ENCODE measurements at places on chromosomes 6 and 20.

DNA sequence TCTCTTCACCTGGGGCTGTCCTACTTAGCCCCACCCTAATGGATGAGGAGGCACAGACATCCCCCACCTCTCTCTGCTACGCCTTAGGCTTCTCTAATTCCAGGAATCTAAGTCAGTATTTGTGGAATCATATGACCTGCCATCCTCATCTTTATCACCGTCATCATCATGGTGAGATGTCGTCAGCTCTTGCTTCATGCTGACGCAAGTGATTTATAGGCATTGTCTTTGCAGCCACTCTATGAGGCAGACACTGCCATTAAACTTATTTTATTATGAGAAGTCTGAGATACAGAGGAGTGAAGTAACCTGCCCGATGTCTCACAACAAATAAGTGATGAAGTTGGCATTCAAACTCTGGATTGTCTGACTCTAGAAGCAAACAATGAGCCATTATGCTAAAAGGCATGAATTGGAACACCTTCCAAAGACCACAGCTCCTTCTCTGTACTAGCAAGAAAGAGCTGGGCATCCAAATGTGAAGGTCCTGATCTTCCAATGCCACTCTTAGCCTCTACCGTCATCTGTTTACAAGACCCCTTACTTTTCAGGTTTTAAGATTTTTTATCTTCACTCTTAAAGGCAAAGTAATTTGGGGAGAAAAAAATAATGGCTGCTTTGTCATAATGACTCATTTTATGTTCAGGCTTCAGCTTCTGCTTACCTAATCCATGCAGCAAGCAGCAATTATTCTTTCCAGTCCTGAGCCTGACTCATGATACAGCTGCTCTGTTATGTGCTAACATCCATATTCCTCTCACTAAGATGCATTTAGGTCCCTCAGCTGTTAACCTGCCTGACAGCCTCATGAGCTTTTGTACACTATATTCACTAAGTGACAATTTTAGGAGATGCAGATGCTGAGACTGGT, 113.7 kb upstream of the BCLAF1 start:
- DNase-seq, result no peak

DNA sequence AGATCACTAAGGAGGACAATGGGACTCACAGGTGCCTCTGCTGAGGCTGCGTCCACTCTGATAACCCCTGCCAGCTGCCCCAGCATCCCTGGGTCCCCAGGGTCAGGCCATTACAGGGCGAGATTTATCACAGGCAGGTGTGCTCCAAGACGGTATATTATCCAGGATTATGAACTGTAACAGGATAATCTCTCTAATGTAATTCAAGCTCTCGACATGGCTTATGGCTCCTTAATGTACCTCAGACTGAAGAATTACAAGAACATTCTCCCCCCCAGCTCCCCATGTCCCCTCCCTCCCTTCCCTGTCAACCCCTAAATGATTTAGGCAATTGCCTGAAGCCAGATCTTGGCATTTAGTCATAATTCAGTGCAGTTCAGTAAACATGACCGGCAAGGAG, 86.8 kb downstream of the NCR2 start:
- DNase-seq, result no peak

GRCh38 chr6:42104095-42104803, 38.2 kb downstream of the C6orf132 start:
- DNase-seq, result peak; percentile 92

DNA sequence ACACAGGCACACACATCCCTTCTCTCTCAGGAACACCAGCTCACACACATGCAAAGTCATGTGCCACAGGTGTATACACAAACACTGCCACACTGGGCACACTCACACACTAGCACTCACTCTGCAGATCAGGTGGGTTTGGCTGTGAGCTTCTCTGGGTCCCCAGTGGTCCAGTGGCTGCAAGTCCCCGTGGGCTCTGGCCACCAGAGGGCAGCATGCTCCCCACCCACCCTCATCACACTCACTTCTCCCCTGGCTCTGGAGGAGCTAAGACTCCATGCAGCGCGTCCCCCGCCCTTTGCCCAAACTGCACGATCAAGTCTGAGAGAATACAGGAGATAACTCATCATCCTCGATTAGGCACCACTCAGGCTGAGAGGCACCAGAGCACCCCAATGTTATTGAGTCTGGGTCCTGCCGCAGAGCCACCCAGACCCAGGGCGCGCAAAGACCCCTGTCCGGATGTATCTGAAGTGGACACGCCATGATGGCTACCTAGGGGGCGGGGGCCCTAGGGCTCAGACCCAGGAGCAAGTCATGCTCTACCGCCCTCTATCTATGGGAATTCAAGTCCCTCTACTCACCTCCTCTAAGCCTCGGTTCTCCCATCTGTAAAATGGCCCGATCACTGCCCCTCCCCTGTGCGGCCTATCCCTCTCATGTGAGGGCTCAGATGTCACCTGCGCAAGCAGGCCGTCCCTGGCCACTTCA, 90.5 kb downstream of the GRM4 start:
- DNase-seq, result peak; percentile 81

GRCh38 chr6:40903456-40903855, 135.6 kb downstream of the UNC5CL start:
- DNase-seq, result no peak

DNA sequence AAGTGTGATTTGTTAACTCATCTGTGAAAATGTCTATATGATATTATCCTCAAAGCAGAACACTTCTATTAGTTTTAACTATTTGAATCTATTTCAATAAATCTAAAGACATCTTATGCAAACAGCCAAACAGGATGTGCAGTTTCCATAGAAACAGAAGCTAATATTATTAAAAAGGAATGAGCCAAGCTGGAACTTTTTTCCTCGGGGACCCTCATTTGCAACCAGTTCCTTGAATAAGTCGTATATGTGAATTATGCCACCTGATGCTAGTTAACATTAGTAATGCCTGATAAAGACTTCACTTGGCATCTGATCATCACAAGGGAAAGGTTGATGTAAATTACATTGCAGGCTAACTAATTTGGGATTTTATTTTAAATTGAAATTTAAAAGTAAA, 216.9 kb upstream of the SMLR1 start:
- DNase-seq, result no peak

GRCh38 chr6:166032366-166033200, 135.1 kb downstream of the TBXT start:
- DNase-seq, result no peak

DNA sequence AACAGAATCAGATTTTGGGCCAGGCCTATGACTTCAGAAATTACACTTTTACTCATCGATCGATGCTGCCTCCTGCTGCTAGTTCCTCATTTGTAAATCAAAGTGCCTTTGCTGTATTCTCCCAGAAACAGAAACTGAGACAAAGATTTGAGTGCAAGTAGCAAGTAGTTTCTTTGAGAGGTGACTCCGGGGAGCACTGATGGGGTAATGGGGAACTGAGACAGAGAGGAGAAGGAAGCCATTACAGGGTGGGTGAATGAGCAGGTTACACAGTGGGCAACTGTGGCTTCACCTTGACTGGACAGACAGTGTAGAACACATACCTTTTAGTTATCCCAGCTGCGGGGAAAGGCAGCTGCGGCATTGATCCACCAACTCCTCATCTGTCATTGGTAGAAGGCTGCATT, 9.7 kb upstream of the CD40 start:
- DNase-seq, result no peak

DNA sequence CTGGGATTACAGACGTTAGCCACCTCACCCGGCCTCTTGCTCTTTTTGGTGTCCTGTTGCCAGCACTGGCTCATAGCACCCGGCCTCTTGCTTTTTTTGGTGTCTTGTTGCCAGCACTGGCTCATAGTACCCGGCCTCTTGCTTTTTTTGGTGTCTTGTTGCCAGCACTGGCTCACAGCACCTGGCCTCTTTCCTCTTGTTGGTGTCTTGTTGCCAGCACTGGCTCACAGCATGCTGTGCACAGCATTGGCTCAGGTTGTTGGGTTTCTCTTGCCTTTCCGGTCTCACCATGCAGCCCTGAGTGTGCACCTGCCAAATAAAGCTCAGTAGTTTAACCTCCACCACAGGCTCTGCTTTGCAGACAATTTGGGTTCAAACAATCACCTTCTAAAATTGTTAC, 208.2 kb downstream of the THBS2 start:
- DNase-seq, result no peak

- DNase-seq, result no peak
Measured at GRCh38 chr6:73752943-73753342, 56.9 kb downstream of the CD109 start.

DNA sequence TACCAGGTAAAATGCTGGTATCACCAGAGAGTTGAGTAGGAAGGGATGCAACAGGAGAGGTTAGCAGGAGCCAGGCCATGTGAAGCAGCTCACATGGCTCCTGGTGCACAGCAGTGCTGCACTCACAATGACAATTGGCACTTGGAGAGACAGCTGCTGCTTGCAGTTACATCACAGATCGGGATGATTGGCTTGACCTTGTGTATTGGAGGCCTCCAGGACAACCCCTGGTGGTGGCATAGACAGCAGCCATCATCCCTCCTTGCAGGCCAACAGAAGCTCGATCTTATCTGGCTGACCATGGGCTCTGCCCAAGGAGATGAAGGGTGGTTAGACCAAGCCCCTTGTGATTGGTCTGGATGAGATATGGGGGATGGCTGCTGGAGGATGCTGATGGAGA, 73.0 kb downstream of the EYA2 start:
- DNase-seq, result no peak

DNA sequence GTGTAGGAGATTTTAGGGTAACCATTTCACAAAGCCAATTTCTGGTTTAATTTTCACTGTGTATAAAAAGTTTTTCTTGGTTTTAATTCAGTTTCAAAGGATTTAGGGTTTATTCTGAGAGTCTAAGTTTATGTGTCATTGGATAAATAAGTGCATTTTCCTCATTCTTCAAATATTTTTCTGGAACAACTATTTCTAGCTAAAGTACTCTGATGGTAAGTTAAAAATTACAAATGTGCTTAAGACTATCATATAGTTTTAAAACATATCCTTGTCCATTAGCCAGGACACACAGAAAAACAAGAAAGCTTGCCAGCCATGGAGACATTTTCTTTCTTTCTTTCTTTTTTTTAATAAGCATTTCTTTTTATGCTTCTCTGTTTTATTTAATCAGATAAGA, 333.0 kb downstream of the RFPL4B start:
- DNase-seq, result no peak

DNA sequence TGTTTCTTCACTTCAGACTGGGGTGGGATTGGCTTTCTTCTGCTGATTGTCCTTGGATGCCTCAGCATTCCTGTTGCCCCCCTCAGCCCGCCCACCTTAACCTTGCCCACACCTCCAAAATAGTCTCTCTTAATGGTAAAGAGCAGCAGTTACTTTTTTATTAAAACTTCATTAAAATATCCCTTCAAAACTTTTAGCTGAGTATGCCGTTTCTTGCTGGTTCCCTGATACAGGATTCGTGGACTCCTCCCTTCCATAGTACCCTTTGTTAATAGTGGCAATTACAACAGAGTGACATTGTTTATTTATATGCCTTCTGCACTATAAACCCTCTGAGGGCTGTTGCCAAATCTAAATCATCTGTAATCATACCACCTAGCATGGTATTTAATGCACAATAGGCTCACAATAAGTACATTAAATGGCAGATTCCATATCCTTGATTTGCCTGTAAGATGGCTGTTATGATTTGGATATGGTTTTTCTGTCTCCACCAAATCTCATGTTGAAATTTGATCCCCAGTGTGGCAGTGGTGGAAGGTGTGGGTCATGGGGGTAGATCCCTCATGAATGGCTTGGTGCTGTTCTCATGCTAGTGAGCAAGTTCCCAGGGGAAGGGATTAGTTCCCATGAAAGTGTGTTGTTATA, 3.5 kb upstream of the MOCS1 start:
- no peak for DNase-seq

DNA sequence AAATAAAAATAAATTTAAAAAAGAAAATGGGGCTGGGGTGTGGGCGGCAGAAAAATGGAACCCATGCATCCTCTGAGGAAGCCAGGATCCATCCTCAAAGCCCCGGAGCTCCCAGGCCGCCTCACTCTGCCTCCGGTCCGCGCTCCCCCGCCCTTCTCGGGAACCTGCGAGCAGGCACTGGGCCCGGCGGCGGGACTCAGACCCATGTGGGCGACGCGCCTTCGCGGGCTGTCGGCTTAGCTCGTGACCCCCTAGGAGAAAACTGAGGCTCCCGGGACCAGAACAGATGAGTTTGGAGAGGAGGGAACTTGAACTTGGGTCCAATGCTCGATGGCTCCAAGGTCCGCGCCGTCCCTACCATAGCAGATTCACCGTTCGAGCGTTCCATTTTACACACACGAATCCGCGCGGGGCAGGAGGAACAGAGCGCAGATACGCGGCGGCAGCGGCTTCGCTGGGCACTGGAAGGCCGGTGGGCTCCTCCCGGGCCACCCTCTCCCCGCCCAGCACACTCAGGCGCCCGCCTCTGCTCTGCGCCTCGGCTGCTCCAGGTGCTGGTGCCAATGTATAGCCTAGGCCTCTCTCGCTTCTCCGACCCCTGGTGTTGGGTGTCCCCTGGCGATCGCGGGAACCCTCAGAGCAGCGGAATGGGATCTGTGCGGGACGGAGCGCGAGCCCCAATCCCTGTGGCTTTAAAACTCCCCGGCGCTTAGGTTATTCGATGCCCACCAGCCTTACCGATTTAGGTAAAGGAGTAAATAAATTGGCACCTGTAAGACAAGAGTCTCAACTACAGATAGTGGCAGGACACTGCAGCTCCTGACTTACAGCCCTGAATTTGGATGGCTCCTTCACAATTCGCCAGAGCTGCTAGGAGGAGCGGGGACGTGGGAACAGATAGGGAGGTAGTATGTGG, 39.2 kb downstream of the DPPA5 start:
- DNase-seq, result no peak

GRCh38 chr6:139027620-139028182, 844 bp upstream of the ABRACL start:
- DNase-seq, result no peak

- DNase-seq, result no peak
Measured at GRCh38 chr6:166766769-166767168, 139.7 kb upstream of the RPS6KA2 start.

GRCh38 chr6:109762769-109763441, 71.8 kb downstream of the FIG4 start:
- DNase-seq, result no peak

GRCh38 chr20:48898210-48898609, 23.3 kb upstream of the ARFGEF2 start:
- no peak for DNase-seq

GRCh38 chr20:55540486-55540885, 464.8 kb downstream of the CBLN4 start:
- no peak for DNase-seq

- no peak for DNase-seq
Measured at GRCh38 chr6:169899481-169900145, 148.2 kb downstream of the ERMARD start.

DNA sequence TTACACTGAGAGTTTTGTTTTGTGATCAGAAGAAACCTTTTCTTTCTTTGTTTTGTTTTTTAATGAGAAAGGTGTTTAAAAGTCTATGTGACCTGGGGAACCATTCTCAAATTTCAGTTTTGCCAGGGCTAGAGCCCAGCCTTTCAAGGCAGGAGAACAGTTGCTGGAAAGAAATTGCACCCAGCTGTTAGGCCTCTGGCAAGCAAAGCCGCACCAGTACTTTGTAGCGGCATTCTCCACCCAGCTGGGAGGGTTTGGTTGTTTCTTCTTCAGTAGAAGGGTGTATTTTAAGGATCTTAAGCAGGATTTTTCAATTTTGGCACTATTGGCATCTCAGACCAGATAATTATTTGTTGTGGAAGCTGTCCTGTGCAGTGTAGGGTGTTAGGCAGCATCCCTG, 16.6 kb upstream of the MAPK13 start:
- DNase-seq, result no peak

Data from GM12891 (cell line).